ENCODE measurements at places on chromosomes 1 and 21.
A peak's percentile ranks its signal among the peaks of the same experiment; 100 is the strongest.

GRCh38 chr1:180188684-180189175, 34.1 kb downstream of the QSOX1 start:
- DNase-seq, result no peak

DNA sequence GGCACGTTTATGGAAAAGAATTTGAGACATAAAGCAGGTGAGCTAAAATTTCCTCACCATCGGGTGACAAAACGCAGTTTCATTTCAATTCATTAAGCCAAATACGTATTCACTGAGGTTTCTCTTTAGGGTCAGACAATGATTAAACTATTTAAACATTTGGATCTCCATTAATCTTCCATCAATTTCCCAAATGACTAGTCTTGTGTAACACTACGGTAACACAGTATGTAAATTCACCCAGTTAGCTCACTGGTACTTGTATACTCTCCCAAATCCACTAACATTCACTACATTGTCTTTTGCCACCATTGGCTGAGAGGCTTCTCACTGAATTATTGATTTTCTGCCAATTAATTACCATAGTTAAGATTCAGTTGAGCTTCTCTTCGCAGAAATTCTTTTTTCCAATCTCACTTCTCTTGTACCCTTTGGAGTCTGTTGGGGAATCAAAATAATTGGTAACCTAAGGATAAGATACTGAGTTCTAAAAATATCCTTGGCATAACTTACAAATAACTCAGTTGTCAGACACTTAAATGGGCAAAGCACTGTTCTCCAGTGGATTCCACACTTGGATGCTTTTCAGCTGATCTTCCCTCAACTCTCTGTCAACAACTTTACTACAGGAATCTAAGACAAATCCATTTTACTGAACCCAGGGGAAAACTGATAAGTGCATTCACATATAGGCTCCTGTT, 40.7 kb downstream of the SIPA1L2 start:
- no peak for DNase-seq

- DNase-seq, result peak; percentile 8
Observed at GRCh38 chr1:2787163-2787911, 14.2 kb downstream of the TTC34 start.

DNA sequence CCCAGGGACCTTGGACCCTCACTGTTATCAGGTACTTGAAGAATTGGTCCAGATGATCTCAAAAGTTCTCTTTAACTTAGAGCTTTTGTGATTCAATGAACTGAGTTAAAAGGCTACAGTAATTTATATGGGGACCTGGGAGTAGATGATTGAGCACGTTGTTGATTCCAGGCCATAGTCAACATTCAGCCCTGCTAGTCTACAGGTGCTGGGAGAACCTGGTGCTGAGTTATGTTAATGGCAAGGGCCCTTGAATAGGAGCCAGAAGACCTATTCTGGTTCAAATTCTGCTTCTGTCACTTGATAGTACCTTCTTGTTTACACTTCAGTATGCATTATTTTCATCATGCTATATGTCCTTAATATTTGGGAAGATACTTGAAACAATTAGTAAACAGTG, 11.2 kb downstream of the DYRK3 start:
- DNase-seq, result no peak

- DNase-seq, result no peak
Observed at GRCh38 chr1:218242171-218242570, 42.9 kb upstream of the RRP15 start.

- no peak for DNase-seq
Observed at GRCh38 chr1:116857092-116857491, 52.6 kb upstream of the PTGFRN start.

GRCh38 chr1:119005724-119006405, 17.7 kb upstream of the TBX15 start:
- no peak for DNase-seq

DNA sequence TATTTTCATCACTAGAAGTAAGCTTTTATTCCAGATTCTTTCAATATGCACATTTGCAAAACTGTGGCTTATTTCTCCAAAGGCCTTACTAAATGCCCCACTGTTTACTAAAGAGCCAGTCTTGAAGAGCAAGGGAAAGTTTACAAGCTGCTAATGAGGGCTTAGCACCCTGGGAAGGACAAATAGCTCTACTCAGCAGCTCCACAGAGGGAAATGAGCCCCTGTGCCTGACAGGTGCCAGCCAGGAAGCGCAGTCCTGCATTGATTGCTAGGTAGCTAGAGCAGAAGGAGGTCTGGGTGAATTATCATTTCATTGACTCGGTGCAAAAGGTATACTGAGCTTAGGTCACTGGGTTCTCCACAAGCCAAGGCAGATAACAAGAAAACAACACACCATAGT, 307.0 kb downstream of the SETD4 start:
- DNase-seq, result no peak

- DNase-seq, result no peak
Observed at GRCh38 chr1:235947989-235948388, 81.3 kb upstream of the LYST start.

DNA sequence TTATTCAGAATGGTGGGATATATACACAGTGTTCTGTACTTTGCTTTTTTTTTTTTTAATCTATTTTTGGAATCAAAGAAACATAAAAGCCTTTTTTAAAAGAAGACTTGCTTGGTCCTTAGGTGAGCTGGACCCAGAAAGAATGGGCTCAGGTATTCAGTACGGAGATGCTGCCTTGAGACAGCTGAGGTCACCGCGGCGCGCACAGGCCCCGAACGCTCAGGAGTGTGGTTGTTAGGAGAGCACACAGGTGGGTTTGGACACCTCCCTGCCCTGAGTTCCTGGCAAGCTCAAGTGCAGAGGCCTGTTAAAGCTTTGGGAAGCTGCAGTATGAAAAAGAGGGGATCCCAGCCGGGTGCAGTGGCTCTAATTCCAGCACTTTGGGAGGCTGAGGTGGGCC, 31.8 kb downstream of the RAB4A start:
- no peak for DNase-seq

- DNase-seq, result peak; percentile 22
Observed at GRCh38 chr1:226799634-226800281, 60.7 kb upstream of the ITPKB start.

- peak; percentile 32 for DNase-seq
Observed at GRCh38 chr21:43192501-43193081, 23.8 kb downstream of the CRYAA start.

GRCh38 chr21:45571641-45572040, 29.4 kb upstream of the SLC19A1 start:
- DNase-seq, result no peak

DNA sequence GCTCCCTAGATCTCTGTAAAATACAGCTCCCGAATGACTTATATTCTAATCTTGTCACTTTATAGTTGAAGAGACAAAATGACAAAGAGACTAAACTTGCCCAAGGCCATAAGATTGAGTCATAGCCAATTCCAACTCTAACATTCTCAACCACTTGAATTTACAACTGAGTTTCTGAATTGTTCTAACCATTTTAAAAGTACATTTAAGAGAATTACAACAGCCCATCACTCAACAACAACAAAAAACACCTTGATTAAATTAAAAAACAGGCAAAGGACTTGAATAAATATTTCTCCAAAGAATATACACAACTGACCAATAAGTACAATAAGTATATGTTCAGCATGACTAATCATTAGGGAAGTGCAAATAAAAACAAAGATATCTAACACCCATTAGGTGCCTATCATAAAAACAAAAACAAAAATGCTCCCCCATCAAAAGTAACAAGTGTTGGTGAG, 8.7 kb upstream of the ADCY10 start:
- no peak for DNase-seq

DNA sequence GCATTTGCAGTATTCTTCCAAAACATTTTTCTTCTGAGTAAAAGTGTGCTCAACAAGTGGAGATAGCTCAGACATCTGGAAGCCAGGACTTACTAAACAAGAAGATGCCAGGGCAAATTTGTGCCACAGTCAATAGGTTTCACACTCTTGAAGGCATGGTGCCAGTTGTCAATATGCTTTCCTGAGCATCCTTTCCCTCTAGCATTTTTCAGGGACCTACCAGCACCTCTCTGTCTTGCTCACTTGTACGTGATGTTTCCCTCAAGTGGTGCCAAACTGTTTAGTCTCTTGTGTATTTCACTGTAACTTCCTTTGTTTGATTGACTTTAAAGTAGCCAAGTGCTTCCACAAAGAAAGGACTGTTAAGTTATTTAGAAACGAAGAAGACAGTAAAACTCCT, 194.0 kb upstream of the SGIP1 start:
- no peak for DNase-seq

GRCh38 chr1:1376551-1377226, 1.7 kb upstream of the AURKAIP1 start:
- DNase-seq, result peak; percentile 54

DNA sequence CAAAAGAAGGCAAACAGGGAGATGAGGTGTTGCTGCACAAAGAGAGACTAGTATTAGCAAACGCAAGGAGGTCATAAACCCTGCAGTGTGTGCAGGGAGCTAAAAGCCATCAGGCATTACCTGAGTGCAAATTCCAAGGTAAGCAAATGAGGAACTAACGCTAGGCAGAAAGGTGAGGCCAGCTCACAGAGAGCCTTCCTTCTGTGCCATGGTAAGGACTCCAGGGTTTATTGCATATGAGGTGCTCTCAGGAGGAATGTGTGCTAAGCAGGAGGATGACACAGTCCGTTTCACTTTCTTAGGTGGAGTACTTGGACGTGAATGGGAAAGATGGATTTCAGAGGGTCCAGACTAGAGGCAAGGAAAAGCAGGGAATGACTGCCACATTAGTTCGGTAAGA, 44.6 kb upstream of the MYBPHL start:
- DNase-seq, result no peak

DNA sequence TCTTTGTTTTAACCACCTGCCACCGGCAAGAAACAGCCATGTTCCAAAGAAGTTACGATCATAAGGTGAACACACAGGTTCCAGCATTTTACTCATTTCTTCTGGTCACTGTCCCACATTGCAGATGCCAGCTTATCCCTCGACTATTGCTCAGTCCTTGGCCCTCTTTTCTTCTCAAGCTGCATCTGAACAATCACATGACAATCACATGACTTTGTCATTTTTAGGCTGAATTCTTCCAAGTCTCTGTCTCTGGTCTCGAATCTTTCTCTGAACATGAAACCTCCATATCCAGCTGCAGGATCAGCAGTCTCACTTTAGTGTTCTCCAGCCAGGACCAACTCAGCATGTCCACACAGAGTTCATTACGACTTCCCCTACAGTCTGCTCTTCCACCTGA, 53.8 kb downstream of the UTP25 start:
- DNase-seq, result no peak

DNA sequence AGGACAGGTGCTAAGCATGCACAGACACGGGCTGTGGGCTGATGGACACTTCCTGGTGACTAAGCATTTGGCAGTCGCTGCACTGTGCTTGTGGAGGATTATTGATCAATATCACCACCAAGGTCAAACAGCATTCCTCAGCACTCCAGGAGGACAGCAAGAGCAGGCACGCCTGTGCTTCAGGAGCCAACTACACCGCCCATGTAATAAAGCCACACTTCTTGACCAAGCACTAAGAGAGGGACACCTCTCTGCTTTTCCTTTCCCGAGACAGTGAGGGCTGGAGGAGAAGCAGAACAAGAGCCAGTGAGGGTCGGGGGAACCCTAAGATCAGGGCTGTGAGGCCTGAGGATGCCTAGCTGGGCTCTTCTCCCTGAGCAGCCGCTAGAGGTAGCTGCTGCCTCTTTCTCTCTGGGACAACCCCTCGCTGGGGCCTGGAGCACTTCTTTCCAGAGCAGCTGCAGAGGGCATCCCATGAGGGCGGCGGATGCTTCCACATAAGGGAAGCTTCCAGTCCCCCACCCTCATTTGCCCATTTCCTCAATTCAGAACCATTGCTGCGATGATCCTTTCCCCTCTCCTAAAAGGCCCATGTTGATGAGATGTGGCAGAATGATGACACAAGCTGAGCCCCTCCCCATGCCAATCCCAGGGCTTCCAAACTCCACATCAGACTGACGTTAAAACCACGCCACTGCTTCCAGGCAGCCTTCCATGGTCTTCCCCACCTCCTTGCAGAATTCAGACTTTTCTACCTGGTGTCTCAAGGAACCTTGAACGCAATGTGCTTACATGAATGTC, 19.1 kb downstream of the RAB7B start:
- peak; percentile 88 for DNase-seq

- no peak for DNase-seq
Observed at GRCh38 chr1:220213382-220213983, 58.8 kb downstream of the RAB3GAP2 start.

- DNase-seq, result no peak
Observed at GRCh38 chr1:27560268-27561123, 43.4 kb downstream of the AHDC1 start.
